Activated CD4-positive, alpha-beta memory T cell treated with anti-CD3 and anti-CD28 coated beads for 36 hours (primary cell): ENCODE measurements at places on chromosomes 13 and 19.

- no peak overlapping the region for H3K4me3 ChIP-seq
- no peaks in the 10 kb centered on the region for H3K4me1 ChIP-seq
- no peak for DNase-seq
- no peaks in the 10 kb centered on the region for H3K36me3 ChIP-seq
- no peaks in the 10 kb centered on the region for H3K27me3 ChIP-seq
- no peak overlapping the region for H3K27ac ChIP-seq
Measured at GRCh38 chr19:19106056-19106551, 32.2 kb downstream of the TMEM161A start.

DNA sequence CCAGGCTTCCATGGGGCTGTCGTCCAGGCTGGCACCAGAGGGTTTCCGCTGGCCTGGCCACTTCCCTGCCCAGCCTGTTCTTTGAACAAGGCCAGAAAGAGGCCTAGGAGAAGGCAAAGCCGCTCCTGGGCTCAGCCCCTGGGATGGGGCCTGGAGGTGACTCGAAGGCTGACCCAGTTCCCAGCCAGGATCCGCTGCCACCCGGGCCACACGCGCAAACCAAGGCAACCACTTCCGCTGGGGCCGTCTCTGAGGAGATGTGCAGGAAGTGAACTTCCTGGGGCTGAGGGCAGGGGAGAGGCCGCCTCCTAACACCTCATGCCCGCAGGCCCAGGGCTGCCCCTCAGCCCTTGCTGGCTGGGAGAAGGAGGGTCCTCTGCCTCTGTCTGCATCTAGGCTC is 15.2 kb downstream of the PLEKHF1 start:
- peak overlapping the region; percentile 63 for H3K4me3 ChIP-seq
- peaks cover 13% of the 10 kb centered on the region for H3K36me3 ChIP-seq
- peak overlapping the region; percentile 89 for H3K27ac ChIP-seq
- DNase-seq: peak; percentile 94
- H3K27me3 ChIP-seq: no peaks in the 10 kb centered on the region
- H3K4me1 ChIP-seq: peaks cover 58% of the 10 kb centered on the region

- no peak overlapping the region for H3K27ac ChIP-seq
- H3K4me1 ChIP-seq: no peaks in the 10 kb centered on the region
- H3K27me3 ChIP-seq: peaks cover 1% of the 10 kb centered on the region
- H3K36me3 ChIP-seq: no peaks in the 10 kb centered on the region
Measured at GRCh38 chr13:100842136-100842535, 167.5 kb upstream of the TMTC4 start.

GRCh38 chr13:93227878-93228642 is 1.5 kb downstream of the GPC6 start:
- no peak overlapping the region for H3K4me3 ChIP-seq
- H3K27ac ChIP-seq: no peak overlapping the region
- no peak for DNase-seq
- no peaks in the 10 kb centered on the region for H3K36me3 ChIP-seq
- peaks cover 37% of the 10 kb centered on the region for H3K27me3 ChIP-seq

- no peak for DNase-seq
- no peaks in the 10 kb centered on the region for H3K27me3 ChIP-seq
- H3K4me3 ChIP-seq: no peak overlapping the region
- H3K4me1 ChIP-seq: no peaks in the 10 kb centered on the region
- no peak overlapping the region for H3K27ac ChIP-seq
Measured at GRCh38 chr13:41418731-41419130, 38.6 kb upstream of the RGCC start.
